M059J (cell line): ENCODE measurements at places on chromosomes 2 and 18.

DNA sequence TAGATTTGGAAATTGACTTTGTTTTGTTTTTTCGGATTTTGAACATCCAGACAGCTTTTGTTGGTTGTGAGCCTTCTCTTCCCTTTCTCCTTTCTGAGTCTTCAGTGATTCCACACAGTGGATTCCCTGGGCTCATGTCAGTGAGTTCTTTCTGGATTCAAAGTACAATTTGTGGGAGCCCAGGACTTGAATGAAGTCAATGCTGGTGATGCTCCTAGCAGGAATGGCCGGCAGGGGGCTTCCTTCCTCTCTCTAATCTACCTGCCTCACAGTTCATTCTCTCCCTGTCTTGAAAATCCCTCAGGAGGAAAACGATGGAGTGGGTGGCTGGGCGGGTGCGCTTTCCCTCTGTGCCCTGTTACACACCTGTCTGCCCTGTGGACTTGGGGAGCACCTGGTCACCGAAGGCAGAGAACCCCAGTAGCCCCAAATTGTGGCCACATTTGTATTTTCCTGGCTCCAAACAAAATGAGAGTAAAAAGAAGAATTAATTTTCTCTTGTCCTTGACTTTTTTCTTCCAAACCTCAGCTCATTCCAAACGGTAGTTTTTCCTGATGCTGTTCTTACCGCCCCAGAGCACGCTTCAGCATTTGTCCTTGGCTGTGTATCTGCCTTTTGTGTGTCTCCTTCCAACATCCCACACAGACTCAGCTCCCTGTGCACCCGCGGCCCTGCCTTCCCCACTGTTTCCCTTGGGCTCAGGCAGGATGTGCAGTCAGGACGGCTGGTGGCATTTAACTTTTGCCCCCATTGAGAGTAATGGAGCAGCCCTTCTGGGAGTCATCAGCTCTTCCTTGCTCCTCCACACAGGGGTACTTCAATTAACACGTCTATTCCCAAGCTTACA, 86.6 kb downstream of the MARCO start:
- DNase-seq = peak; percentile 35

DNA sequence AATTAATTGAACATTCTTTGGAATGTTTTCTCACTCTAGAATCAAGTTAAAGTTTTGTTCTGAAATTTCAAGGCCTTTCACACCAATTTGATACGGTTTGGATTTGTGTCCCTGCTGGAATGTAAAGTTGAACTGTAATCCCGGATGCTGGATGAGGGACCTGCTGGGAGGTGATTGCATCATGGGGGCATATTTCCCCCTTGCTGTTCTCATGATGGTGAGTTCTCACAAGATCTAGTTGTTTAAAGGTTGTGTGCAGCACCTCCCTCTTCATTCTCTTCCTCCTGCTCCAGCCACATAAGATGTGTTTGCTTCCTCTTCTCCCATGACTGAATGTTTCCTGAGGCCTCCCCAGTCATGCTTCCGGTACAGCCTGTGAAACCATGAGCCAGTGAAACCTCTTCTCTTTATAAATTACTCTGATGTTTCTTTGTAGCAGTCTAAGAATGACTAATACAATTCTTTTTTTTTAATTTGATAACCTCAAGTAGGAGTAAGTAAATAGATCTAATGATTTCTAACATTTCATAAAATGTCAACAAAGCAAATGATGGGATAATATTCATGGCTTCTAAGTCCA, 144.2 kb upstream of the CDH7 start:
- no peak for DNase-seq

DNA sequence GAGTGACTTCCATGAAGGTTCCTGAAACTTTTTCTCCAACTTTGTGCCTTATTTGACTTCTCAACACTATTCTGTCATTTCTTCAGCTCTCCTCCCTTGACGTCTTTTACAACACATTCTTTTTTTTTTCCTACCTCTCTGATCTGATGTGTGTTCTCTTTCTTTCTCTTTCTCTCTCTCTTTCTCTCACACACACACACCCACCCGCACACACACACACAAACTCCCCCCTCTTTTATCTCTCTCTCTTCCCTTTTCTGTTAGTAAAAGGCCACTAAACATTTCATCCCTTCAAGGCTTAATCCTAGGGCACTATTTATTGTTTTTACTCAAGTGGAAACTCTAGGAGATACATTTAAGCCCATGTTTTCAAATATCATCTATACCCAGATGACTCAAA, 107.8 kb upstream of the CNTNAP5 start:
- DNase-seq = no peak

GRCh38 chr2:233486778-233487552, 79.6 kb downstream of the USP40 start:
- DNase-seq = peak; percentile 90

DNA sequence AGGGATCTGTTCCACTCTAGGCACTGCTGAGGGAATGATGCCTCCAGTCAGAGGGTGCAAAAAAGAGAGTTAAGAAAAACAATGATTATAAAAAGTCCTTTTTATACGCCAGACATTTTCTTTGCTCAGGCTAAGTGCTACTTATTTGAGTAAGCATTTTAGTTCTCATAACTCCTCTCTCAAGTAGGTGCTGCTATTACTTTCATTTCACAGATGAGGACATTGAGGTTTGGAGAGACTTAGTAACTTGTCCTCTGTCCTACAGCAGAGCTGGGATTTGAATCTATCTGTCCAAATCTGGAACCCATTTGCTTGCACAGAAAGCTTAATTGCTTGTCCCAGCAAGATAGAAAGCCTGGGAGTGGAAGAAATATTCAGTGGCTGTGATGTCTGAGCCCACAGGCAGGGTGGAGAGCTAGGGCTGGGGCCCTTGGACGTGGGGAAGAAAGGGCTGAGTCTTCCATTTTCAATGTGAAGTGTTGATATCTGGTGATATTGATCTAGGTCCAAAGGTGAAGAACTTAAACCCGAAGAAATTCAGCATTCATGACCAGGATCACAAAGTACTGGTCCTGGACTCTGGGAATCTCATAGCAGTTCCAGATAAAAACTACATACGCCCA, 5.8 kb downstream of the IL37 start:
- DNase-seq = no peak

- DNase-seq = peak; percentile 33
Observed at GRCh38 chr2:216328347-216328746, 43.9 kb downstream of the MARCHF4 start.

- DNase-seq = no peak
Observed at GRCh38 chr2:20167356-20167755, 57.6 kb downstream of the SDC1 start.
